ENCODE measurements at places on chromosomes 2 and 18.
A peak's percentile ranks its signal among the peaks of the same experiment; 100 is the strongest.

DNA sequence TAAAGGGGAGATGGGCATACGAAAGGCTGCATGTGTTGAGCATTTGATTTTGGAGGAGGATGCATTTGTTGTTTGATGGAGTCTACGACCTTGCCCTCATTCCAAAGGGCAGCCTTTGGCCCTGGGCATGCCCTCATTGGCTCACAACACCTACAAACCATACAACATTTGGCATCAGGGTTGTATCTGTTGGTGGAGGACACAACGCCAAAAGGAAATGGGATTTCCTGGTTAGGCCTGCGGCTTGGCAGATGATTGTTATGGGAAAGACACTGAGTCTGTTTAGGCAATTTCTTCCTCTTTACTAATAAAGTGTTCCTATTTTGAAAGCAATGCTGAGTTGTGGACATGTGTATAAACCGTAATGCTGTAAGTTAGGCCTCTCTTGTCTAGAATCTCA, 246.9 kb downstream of the LDLRAD4 start:
- DNase-seq = no peak

DNA sequence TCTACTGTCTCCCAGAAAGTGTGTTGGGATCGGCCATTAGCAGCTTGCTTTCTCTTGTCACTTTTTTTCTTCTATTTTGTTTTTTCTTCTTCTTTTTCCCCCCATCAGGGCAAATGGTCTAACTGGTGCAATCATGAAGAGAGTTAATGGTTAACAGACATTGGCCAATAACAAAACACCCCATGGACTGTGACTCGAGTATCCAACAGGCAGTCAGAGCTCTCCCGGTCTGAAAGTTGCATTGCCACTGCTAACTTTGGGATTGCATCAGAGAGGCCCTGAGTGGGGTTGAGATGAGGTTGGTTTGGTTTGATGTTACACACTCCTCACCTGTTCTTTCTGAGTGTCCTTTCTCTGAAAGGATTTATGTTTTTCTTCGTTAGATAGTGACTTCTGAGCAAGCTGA, 12.9 kb upstream of the SNORC start:
- no peak for DNase-seq

- no peak for DNase-seq
Observed at GRCh38 chr2:231362555-231363184, 32.8 kb upstream of the B3GNT7 start.

DNA sequence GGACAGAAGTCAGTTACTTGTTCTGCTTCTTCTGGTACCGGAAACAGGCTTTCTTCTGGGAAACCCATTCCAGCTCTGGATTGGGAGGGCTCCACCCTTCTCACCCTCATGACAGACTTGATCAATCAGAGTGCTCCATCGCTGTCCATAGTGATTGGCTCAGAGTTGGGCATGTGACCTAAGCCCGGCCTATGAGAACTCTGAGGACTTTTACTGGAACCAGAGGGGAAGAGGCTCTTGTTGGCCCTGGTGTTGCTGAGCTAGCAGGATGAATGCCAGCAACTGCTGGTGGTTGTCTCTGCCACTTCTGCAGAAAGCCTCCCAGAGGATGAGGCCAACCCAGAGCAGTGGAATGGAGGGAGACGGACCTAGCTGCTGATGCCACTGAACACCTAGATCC, 33.3 kb downstream of the TMEM37 start:
- no peak for DNase-seq

- DNase-seq = no peak
Observed at GRCh38 chr2:3209258-3209657, 168.4 kb downstream of the EIPR1 start.

- DNase-seq = no peak
Observed at GRCh38 chr2:238492840-238493239, 66.1 kb downstream of the ASB1 start.

GRCh38 chr2:5706717-5707455, 14.7 kb downstream of the SOX11 start:
- no peak for DNase-seq

GRCh38 chr2:144524118-144525009, 4.4 kb upstream of the ZEB2 start:
- peak; percentile 44 for DNase-seq

DNA sequence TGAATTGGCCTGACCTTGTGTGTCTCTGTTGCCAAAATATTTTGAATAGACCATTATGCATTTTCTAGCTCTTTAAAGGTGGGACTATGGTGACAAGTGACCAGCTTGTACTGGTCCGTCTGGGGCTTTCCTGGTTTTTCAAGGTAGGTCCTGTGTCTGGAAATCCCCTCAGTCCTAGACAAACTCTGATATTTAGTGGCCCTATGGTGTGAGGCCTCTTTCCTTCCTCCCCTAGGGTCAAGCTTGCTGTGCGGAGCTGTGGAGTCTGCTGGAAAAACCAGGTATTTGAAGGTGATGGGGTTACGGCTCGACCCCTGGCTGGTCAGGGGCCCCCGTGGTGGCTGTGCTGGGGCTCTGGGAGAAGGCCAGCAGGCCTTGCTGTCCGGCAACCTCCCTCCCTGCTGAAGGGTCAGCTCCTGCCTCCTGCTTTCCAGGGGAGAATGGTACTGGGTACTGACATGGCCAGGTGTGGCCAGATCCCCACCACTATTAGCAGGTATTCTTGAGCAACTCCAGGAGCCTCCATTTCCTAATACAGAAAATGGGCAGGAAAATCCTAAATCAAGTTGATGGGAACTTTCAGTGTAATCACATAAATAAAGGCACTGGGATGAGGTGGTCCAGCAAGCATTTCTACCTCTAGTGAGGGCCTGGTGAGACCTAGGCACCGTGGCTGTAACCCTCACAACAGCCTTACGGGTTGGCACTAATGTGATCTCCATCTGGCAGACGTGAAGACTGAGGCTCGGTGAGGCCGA, 86.2 kb upstream of the HS6ST1 start:
- no peak for DNase-seq

- DNase-seq = no peak
Observed at GRCh38 chr2:163397451-163397850, 338.4 kb downstream of the FIGN start.

- DNase-seq = no peak
Observed at GRCh38 chr2:186995092-186995491, 146.1 kb upstream of the ZSWIM2 start.

DNA sequence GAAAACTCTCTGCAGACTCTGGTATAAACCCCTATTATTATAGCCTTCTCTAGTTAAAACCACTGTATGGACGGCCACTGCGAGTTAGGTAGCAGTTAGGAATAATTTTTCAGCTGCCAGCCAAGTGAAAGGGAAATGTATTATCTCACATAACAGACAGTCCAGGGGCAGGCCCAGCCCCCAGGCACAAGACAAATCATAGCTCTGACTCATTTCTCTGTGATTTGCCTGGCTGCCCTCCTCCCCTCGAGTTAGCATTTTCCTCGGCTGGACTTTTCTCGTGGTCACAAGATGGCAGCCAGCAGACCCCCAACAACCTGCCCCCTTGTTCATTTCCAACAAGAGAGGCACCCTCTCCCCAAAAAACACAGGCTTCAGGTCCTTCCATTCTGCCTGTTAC, 10.5 kb downstream of the VIT start:
- DNase-seq = no peak

DNA sequence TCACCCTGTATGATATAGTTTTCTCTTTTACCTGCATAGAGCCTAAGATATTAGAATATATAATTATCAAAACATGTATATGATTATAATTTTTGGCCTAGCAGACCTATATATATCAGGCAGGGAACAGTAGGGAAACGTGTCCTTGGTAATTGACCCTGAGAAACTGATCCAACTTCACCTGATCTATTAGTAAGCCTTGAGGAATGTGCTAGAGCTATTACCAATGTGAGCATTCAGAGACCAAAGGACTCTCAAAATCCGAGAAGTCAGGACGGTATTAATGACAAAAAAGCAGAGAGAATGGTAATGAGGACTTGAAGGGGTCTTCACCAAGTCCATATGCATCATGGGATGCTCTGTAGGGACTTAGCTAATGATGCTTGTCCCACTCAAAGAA, 571.9 kb downstream of the CPS1 start:
- no peak for DNase-seq

GRCh38 chr2:195477248-195477995, 179.6 kb upstream of the SLC39A10 start:
- no peak for DNase-seq

DNA sequence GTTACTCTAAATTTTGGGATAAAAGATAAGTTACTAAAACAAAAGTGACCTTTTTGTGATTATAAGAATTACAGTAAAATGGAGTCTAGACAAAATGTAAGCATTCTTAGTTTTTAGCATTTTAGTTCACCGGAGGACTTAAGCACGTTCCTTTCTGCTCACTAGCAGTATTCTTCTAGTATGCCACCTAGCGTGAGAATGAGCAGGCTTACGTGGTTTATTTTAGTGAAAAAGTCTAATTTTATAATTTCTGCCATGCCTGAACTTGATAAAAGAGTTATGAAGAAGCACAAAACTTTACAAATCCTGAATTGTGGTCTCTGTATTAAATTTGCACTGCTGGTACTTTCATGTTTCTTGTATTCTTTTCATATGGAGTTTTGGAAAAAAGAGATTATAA, 12.6 kb upstream of the OTX1 start:
- no peak for DNase-seq

- DNase-seq = no peak
Observed at GRCh38 chr2:15177103-15177502, 384.0 kb downstream of the NBAS start.

- DNase-seq = no peak
Observed at GRCh38 chr2:26364669-26365068, 18.1 kb upstream of the ADGRF3 start.

GRCh38 chr2:106147159-106147558, 46.9 kb downstream of the UXS1 start:
- no peak for DNase-seq

DNA sequence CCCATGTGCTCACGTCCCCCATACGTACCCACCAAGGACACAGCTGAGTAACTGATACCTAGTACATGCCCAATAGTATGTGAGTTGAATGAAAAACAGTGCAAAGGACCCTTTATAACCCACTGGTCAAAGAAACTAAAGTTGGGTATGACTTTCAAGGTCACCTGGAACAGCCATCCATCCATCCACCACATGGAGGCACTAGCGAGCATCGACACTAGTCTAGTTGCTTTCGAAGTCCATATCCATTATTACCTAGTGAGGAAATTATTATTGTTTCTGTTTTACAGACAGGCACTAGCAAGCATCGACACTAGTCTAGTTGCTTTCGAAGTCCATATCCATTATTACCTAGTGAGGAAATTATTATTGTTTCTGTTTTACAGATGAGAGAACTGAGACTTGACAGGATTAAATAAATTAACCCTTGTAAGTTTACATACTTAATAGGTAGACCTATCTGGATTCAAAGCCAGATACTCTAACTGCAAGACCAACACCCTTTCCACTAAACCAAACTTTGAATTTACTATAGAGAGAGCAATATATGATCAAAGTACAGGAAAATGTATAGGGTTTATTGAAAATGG, 233.7 kb downstream of the METTL4 start:
- DNase-seq = peak; percentile 32

- no peak for DNase-seq
Observed at GRCh38 chr2:17576802-17577201, 36.3 kb downstream of the VSNL1 start.

- DNase-seq = no peak
Observed at GRCh38 chr2:214593727-214594126, 182.9 kb downstream of the VWC2L start.

- DNase-seq = no peak
Observed at GRCh38 chr2:147646818-147647468, 197.9 kb upstream of the ACVR2A start.

DNA sequence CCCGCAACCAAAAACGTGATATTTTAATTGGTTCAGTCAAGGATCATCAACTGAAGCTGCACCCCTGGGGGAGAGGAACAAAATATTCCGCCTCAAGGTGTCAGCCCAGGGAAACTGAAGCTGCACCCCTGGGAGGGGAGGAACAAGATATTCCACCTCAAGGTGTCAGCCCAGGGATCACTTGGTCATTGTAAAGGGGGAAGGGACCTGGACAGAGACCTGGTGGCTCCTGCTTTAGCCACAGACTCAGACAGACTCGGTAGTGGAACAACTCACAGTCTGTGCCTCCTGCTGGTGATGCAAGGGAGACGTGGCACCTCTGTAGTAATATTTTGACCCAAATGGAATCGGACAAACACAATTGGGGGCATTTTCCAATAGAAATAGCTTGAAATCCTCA, 75.1 kb downstream of the GBX2 start:
- DNase-seq = no peak

DNA sequence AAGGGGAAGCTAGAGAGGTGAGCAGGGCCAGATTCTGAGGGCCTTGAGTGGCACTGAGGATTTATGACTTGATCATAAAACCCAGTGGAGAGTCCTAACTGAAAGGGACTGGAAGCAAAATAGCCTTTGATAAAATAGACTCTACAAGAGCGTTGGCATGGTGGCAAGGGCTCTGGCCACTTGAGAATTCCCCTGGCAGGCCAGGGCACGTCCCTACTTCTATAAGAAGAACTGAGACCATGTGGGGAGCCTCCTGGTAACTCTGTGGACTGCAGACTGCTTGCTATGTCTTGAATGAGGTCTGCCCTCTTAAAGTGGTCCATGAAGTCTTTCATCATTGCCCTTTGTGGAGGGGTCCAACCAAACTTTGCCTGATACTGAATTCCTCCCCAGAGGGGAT, 324.8 kb downstream of the ALK start:
- DNase-seq = no peak

DNA sequence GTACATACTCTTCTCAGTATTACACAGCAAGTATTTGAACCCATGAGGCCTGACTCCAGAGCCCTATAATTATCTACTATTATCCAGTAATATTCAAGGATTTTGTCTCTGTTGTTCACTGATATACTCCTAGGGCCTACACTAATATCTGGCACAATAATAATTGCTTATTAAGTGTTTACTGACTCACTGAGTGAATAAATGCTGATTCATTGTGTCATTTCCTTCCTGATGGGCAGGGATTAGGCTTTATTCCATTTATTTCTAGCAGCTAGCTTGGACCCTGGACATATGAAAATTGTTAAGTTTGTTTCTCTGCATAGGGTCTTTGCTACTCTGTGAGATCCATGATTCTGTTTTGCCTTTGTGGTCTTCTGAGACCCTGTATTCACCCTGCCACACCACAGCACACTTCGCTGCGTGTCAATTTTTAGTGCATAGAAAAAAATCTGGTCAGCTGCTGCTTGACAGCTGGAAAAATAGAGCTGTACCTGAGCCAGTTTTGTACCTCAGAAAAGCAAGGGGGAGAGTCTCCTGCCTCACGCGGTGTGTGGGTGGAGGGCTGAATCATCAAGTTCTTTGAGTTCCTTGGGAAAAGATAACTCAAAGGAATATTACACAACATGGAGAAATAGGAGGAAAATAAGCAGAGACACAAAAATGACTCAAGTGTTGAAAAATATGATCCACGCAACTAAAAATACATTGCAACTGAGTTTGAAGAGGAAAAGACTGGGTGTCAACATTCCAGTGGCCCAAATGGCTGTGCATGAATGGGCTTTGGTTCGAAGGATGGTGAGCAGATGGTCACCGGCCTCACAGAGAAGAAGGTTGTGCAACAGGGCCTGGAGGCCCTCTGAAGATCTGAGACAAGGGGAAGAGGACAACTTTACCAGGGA, 18.9 kb upstream of the DPP4 start:
- DNase-seq = peak; percentile 48

Data from posterior cingulate gyrus (tissue), 11 donors.